HepG2 (cell line): ENCODE measurements at places on chromosomes 3 and 15. TPM values are rescaled to one million over a fixed set of nuclear protein-coding genes. Genes with fewer than 3 reads are reported as not detected.

- H3K4me1 ChIP-seq = no peaks in the 10 kb centered on the region
- DNase-seq = no peak
- H3K4me3 ChIP-seq = no peak overlapping the region
- H3K27me3 ChIP-seq = no peaks in the 10 kb centered on the region
These were observed 377.8 kb downstream of the GRM7 start for GRCh38 chr3:7238565-7239295.

GRCh38 chr3:138136201-138136600 is 4.0 kb upstream of the A4GNT start:
- H3K36me3 ChIP-seq = no peaks in the 10 kb centered on the region
- no peak overlapping the region for H3K4me3 ChIP-seq
- no peaks in the 10 kb centered on the region for H3K27me3 ChIP-seq
- H3K27ac ChIP-seq = no peak overlapping the region
- H3K4me1 ChIP-seq = 0 out of 2 replicates have a peak, but pooled peaks cover 9% of the 10 kb centered on the region
- no peak for DNase-seq

DNA sequence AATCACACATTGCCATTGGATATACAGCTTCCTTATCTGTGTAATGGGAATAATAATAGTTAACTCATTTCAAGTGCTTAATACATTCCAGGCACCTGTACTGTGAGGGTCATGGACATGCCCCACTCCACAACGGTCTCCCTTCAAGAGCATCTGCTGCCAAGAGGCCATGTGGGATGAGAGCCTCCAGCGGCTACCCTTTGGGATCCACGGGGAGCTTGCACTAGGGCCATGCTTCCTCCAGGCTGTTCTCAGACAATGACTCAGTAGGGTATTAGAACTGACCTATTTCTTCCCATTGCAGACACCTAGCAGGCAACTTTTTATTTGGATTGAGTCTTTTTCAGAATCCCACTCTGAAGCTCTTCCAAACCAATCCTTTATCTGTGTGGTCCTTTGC is 1078.9 kb downstream of the TUSC7 start:
- H3K36me3 ChIP-seq = no peaks in the 10 kb centered on the region
- H3K4me1 ChIP-seq = no peaks in the 10 kb centered on the region
- no peak overlapping the region for H3K4me3 ChIP-seq

DNA sequence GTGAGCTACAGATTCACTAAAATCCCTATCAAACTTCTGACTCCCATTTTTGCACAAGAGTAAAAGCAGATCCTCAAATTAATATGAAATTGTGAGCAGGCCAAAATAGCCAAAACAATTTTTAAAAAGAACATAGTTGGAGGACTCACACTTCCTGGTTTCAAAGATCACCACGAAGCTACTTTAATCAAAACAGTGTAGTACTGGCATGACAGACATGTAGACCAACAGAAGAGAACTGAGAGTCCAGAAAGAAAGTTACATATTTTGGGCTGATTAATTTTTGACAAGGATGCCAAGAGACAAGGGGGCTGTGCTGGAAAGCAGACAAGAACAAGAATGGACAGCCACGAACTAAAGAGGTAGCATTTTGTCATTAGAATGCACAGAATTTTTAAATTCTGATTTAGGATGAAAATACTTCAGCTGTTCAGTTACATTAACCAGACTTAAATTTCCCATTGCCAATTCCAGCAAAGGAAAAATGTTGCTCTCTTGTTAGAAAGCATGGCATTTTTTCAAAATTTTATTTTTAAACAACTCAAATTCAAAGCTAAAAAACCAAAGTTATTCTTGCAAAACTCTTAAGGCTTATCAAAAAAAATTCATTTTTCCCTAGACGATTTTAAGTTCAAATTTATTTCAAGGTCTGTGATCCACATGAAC is 14.0 kb downstream of the RYK start:
- H3K36me3 ChIP-seq = no peaks in the 10 kb centered on the region
- no peak for DNase-seq
- H3K27me3 ChIP-seq = no peaks in the 10 kb centered on the region

DNA sequence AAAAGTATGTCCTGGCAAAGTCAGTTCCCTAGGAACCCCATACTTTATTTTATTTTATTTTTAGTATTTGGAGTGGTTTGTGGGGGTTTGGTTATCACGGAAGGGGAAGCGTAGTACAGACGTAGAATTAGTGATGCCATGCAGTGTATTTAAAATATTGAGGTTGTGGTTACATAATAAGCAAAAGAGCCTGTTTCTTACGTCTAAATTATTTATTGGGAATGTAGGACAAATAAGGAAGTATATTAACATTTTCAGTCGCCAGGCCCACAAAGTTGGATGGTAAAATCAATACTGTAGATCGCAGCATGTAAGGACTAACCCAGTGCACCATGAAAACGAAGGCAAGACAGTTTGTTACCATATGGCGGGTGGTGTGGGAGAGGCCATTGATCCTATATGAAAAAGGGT is 558 bp downstream of the DTWD1 start:
- peak overlapping the region; percentile 92 for H3K27ac ChIP-seq
- H3K27me3 ChIP-seq = no peaks in the 10 kb centered on the region
- DNase-seq = no peak
- peaks cover 35% of the 10 kb centered on the region for H3K4me1 ChIP-seq

DNA sequence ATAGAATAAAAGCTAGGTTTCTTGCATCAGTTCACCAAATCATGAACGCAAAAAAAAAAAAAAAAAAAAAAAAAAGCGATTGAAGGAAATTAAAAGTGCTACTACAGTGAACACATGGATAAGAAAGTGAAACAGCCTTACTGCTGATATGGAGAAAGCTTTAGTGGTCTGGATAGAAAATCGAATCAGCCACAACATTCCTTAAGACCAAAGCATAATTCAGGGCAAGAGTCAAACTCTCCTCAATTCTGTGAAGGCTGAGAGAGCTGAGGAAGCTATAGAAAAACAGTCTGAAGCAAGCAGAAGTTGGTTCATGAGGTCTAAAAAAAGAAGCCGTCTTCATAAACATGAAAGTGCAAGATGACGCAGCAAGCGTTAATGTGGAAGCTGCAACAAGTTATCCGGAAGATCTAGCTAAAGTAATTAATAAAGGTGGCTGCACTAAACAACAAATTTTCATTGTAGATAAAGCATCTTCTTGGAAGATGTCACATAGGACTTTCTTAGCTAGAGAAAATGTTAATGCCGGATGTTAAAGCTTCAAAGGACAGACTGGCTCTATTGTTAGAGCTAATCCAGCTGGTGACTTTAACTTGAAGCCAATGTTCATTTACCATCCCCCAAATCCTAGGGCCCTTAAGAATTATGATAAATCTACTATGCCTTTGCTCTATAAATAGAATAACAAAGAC is 19.2 kb downstream of the P3H2 start:
- H3K4me3 ChIP-seq = no peak overlapping the region
- H3K27me3 ChIP-seq = no peaks in the 10 kb centered on the region
- DNase-seq = no peak
- H3K4me1 ChIP-seq = no peaks in the 10 kb centered on the region
- H3K27ac ChIP-seq = no peak overlapping the region

Gene MYL3
- not detected in 2 replicates for total RNA-seq

Gene MUC20
- 0.24 TPM in 1 of 2 replicates, not detected in the other for total RNA-seq

Gene MUC4
- total RNA-seq = not detected in 2 replicates

Gene PPM1L
- total RNA-seq = 1.4 TPM in 2 replicates
